MM.1S (cell line): ENCODE measurements at places on chromosomes 7 and 10.

- DNase-seq, result no peak
These were observed 33.6 kb downstream of the JMJD1C start for GRCh38 chr10:63431962-63432797.

- DNase-seq, result no peak
These were observed 65.8 kb downstream of the NT5C2 start for GRCh38 chr10:103127241-103127640.

GRCh38 chr10:132481690-132482089, 55.9 kb upstream of the INPP5A start:
- no peak for DNase-seq

GRCh38 chr7:34162027-34162565, 256.8 kb downstream of the BMPER start:
- no peak for DNase-seq

- DNase-seq, result no peak
These were observed 374.2 kb upstream of the SEMA3A start for GRCh38 chr7:84568781-84569180.

DNA sequence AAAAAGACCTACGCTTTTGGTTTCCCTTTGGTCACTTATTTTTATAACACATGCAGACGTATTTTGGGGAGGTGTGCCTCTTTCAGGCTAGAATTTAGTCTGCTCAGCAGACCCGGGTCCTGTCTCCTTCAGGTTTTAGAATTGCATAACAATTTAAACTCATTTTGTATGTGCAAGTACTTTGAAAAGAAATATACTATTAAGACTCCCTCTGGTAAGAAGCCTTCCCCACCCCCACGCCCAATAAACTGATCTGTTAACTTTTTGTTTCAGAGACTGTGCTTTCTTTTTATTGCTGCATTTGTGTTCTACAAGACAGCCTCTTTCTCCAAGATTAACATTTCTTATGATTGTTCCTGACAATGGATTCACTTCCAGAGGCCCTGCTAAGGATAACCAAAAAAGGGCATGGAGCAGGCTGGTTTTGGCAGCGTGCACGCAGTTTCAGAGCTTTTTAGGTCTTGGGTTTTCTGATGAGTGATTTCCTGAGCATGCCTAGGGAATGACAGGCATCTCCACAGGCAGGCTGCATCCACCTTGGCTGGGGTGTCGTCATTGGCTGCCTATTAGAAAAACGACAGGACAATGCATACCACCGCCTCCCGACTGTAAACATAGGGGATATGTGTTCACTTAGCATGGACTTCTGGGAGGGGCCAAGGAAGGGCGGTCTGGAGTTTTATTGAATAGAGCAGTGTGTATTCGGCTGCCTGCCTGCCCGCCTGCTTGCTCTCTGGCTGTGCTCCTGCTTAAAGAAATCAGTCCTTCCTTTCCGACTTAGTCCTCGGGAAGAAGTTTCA, at the start of gene CALD1:
CALD1 (plus strand) TSS at position 694 of the 800 bp plus-strand sequence. CDS start 88,100 bp downstream, outside the sequence.
- peak; percentile 22 for DNase-seq

GRCh38 chr7:95772771-95773581, 622 bp downstream of the DYNC1I1 start:
- DNase-seq, result no peak

GRCh38 chr7:56046721-56047445, 4.4 kb downstream of the PSPH start:
- DNase-seq, result no peak

DNA sequence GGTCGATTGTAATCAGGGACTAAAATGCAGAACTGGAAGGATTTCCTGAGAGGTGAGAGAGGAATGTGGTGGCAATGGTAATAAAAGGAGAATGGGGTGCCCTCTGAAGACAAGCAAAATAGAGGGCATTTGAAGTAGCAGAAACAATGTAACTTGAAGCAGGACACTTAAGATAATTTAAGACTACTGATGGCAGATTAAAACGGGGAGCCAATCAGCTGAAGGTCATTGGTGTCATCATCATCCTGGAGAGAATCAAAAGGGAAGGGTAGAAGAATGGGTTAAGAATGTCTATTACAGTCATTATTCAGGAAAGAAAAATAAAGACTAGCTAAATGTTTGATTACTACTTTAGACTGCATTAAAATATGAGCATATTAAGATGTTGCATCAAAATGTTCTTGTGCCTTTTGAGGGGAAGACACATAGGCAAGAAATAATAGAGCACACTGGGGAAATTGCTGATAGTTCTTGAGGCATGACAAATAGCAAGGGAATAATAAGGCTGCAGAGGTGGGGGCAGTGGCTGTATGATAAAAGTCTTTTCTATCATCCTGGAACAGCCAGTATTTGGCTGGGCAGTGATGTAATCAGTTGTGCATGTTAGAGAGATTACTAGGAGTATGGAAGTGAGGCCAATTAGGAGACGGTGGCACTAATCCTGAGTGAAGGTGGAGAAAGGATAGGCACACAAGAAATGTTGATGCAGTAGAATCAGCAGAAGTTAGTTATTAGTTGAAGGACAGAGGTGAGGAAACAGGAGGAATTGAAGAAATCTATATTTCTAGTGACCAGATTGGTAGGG, 60.2 kb downstream of the CCDC71L start:
- no peak for DNase-seq

DNA sequence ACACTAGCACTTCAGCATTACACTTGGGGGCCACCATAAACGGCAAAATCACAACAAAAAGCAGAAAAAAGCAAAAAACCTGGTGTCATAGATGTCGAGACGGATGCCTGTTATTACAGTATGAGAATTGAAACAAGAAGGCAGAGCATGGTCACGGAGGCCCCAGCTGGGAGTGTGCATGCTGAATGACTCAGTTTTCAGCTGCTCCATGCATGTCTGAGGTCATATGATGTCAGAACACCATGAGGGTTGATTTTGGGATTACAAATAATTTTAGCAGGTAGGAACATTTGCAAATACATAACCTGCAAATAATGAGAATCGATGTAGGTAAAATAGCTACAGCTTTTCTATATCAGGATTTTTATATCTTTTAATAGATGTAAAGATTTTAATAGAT, 19.1 kb downstream of the ZMYND11 start:
- DNase-seq, result no peak

DNA sequence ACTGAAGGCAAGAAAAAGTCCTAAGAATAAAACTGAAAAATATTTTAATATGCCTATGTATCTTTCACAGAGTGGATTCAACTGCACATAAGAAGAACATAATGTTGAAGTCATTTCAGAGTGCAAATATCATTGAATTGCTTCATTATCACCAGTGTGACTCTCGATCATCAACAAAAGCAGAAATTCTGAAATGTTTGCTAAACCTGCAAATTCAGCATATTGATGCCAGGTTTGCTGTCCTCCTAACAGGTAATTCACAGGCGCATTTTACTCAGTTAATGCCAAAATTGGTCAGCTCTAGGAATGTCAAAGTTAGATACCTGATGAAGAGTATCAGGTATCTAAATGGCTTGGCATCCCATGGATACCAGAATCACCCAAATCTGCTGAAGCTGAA, 52.0 kb downstream of the GDI2 start:
- no peak for DNase-seq

DNA sequence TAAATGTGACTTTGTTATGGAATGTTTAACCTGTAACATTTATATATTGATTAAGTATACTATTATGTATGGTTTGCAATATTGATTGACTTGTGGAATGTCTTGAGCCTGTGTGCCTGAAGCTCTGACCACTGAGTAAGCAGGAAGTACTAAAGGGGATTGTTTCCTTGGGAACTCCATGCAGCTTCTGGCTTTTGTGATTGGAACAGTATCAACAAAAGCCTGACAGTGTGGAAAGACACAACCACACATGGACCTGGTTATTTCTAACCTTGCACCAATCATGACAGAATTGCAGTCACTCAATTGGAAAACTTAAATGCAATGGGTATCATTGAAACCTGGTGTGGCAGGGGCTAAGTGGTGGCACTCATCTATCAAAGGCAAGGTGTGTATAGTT, 45.5 kb upstream of the PIK3CG start:
- DNase-seq, result no peak

DNA sequence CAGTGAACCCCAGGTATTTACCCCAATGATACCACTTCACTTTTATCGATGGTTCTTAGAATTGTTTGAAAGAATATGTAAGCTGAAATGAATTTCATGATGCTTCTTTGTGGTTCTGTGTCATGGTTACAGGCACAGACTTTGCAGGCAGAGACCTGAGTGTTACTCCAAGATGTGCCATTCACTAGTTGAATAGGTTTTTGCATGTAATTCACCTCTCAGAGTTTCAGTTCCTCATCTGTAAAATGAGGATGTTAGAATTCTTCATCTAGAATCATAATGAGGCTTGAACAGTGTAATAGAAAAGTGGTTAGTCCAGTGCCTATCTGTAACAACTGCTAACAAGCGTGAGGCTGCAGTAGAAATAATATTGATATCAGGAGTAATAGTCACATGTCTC, 54.6 kb downstream of the VSTM2A start:
- DNase-seq, result peak; percentile 36

GRCh38 chr7:99362801-99363200, 11.7 kb upstream of the ARPC1B start:
- DNase-seq, result no peak

DNA sequence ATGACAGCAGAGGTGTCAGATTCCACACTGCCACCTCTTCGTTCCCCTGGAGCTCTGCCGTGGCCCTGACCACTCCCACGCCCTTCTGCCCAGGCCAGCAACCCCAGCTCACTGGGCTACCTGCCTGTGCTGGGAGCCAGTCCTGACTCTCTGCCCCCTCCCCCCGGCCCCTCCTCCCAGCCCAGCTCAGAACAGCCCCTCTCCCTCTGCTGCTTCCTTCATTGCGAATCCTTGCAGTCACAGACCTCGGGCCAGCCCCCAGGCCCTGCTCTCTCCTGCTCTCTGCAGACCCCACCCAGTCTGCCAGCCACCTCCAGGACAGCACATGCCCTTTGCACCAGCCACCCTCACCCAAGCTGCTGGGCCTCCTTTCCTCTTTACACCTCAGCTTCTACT, 60.4 kb downstream of the TCERG1L start:
- no peak for DNase-seq

DNA sequence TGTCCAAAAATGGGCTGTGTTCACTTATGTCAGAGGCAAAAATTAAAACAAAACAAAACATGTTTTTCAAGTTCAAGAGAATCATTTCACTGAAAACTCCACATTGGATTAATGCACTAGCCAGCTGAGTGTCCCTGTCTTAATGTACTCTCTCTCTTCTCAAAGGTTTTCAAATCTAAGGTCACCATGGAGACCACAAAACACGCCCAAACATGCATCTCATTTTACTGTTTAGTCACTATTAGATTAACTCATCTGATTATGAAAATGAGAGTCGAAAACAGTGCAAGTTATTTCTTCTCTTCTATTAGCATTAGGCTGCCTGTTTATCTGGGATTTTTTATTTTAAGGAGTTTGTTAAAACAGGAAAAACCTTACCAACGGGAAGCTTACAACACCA, 70.8 kb upstream of the ASAH2 start:
- DNase-seq, result no peak

DNA sequence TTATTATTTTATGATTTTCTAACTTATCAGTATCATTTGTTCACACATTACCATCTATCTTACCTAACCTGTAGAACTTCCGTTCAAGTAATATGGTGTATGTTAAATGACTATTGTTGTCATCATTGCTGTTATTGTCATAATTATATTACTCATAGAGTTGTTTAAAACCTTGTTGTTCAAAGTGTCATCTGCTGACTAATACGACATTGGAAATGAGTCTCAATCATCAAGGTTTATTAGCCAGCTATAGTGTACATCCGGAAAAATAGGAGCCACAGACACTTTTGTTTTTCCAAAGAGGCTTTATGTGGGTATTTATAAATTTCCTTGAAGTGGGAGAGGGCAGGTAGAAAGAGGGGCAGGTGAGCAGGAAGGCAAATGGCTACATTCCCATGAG, 386.9 kb upstream of the LRRTM3 start:
- no peak for DNase-seq

- no peak for DNase-seq
These were observed 680 bp upstream of the ADO start for GRCh38 chr10:62803724-62804355.

DNA sequence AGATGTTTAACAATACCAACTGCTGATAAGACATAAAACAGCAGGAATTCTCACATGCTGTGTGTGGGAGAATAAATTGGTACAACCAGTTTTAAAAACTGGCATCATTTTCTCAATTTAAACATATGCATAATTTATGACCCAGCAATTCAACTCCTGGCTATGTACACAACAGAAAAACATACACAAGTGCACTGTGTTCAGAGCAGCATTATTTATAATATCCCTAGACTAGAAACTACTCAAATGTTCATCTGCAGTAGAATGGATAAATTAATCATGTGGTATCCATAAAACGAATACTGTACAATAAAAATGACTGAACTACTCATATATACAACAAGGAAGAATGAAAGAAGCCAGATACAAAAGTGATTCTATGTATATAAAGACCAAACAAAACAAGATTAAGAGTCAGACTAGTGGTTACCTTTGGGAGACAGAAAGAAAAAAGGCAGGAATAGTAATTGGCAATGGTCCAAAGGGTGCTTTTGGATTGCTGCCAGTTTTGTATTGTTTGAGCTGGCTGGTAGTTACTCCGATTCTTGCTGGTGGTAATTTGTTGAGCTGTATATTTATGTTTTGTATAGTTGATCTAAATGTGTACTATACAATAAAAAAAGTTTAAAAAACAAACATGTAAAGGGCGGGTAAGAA, 306.0 kb downstream of the TFEC start:
- no peak for DNase-seq

DNA sequence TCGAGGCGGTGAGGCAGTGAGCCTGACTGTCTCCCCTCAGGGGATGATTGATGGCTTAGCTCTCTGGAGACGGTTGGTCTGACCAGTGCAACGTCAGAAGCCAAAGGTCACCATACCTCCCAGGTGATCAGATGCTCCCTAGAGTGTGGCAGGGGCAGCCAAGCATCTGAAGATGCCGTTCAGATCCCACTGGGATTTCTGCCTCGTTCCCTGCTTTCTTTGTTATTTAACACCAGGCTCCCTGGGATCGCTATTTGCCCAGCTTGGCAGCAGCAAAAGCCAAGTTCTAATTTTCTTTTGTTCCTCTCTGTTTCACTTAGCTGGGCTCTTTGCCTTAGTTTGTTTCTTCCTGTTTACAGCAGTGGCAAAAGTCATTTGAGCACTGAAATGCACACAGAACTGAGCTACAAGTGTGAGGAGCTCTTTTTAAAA, 53.5 kb upstream of the SVIL start:
- no peak for DNase-seq

DNA sequence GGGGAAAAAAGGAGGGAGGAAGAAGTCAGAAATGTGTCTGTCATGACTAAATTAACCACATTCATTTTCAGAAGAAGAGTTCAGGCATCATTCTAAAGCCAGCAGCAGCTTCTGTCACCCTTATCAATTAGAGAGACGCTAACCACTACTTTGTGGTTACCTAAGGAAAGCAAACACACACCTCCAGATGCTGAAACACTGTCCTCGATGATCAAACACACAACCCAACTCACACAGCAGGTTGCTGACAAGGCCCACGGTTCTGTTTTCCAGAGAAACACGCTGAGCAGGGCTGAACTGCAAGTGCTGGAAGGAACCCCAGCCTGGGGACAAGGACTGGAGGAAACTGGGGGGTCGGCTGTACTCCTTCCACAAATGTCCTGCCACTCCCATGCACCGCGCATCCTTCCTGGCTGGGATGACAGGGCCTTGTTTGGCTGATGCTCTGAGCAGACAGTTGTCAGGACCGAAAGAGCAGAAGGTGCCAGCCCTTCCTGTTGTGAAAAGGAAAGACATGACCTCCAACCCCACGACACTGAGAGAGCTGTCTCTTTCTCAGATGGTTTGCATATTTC, 36.6 kb downstream of the PRKCQ start:
- DNase-seq, result peak; percentile 62

- no peak for DNase-seq
These were observed 141.3 kb downstream of the GNAT3 start for GRCh38 chr7:80370587-80370986.

- no peak for DNase-seq
These were observed 22.6 kb downstream of the PLAC9 start for GRCh38 chr10:80154978-80155695.
